ENCODE measurements at places on chromosomes 4 and X. TPM values are rescaled to one million over a fixed set of nuclear protein-coding genes. Genes with fewer than 3 reads are reported as not detected.

GRCh38 chr4:63906660-63907183, 502.5 kb downstream of the TECRL start:
- H3K27ac ChIP-seq: no peak overlapping the region
- no peaks in the 10 kb centered on the region for H3K4me1 ChIP-seq
- no peaks in the 10 kb centered on the region for H3K36me3 ChIP-seq
- no peak for DNase-seq

- no peak overlapping the region for H3K4me3 ChIP-seq
- H3K27ac ChIP-seq: no peak overlapping the region
- no peaks in the 10 kb centered on the region for H3K36me3 ChIP-seq
- no peak for DNase-seq
These were observed 333.8 kb downstream of the C4orf33 start for GRCh38 chr4:129429581-129430320.

RRH gene
- polyA plus RNA-seq: 0.28 TPM

GRCh38 chr4:157701695-157701994, 471.2 kb downstream of the GASK1B start:
- no peaks in the 10 kb centered on the region for H3K27me3 ChIP-seq
- no peak for DNase-seq
- H3K4me1 ChIP-seq: no peaks in the 10 kb centered on the region
- H3K27ac ChIP-seq: no peak overlapping the region
- H3K36me3 ChIP-seq: no peaks in the 10 kb centered on the region

FGA gene
- polyA plus RNA-seq: 23.0 TPM

DNA sequence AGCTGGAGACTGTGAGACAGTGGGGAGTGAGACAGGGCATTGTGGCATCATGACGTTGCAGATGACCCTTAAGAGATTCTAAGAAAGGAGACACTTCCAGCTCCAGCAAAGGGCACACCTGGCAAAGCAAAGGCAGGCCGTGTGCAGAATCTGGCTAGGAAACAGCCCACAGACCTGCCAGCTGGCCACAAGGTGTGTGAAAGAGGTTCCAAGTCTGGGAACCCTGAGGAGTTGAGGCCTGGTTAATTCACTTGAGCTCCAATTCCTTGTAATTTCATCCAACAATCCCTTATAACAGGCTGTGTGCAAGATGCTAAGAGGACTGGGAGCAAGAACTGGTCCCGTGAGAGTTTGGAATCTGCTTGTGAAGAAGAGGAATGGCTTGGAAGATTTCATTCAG, 72.8 kb upstream of the FAM9A start:
- no peaks in the 10 kb centered on the region for H3K36me3 ChIP-seq
- H3K27me3 ChIP-seq: no peaks in the 10 kb centered on the region
- no peak overlapping the region for H3K4me3 ChIP-seq
- no peaks in the 10 kb centered on the region for H3K4me1 ChIP-seq
- H3K27ac ChIP-seq: no peak overlapping the region

- no peak overlapping the region for H3K4me3 ChIP-seq
- no peak for DNase-seq
- H3K36me3 ChIP-seq: no peaks in the 10 kb centered on the region
- H3K27me3 ChIP-seq: peaks cover 17% of the 10 kb centered on the region
- H3K4me1 ChIP-seq: no peaks in the 10 kb centered on the region
- no peak overlapping the region for H3K27ac ChIP-seq
These were observed 41.1 kb downstream of the ADRA2C start for GRCh38 chr4:3807311-3807710.

DNA sequence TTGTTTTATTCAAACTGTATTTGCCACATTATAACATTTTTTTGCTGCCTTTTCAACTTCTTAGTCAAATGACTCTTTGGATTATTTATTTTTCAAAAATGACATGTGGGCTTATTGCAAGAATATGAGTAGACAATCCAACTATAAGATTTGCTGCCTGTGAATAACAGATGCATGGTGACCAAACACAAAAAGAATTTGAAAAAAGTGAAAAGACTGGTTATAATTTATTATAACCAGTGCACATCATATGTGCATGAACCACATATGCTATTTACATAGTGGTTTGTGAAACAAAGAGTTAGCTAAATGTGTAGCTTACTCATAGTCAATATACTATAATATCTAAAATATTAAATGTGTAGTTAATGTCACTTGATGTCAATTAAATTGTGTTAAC, 2086.8 kb downstream of the ARAP2 start:
- H3K36me3 ChIP-seq: no peaks in the 10 kb centered on the region
- H3K4me1 ChIP-seq: no peaks in the 10 kb centered on the region
- H3K4me3 ChIP-seq: no peak overlapping the region
- H3K27ac ChIP-seq: no peak overlapping the region

RPA4 gene
- 0.10 TPM for polyA plus RNA-seq

DNA sequence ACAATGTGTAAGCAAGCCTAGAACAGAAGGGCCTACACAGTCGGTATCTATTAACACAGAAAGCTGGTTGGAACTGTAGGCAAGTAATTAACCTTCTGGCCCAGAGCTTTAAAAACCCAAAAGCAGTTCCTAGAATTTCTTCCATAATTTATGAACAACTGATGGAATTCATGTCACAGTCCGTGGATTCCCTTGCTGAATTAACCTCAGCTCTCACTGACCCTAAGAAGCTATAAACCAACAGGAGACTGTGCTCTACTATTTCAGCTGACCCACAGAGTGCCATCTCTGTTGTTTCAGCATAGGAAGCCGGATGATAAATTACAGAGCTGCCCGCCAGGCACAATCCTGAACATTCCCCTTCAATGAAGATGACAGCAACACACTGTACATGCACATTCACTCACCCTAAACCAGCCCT, 157.3 kb downstream of the PRDM5 start:
- H3K36me3 ChIP-seq: no peaks in the 10 kb centered on the region
- H3K27ac ChIP-seq: no peak overlapping the region
- no peak for DNase-seq

BRS3 gene
- 0.03 TPM for polyA plus RNA-seq

DNA sequence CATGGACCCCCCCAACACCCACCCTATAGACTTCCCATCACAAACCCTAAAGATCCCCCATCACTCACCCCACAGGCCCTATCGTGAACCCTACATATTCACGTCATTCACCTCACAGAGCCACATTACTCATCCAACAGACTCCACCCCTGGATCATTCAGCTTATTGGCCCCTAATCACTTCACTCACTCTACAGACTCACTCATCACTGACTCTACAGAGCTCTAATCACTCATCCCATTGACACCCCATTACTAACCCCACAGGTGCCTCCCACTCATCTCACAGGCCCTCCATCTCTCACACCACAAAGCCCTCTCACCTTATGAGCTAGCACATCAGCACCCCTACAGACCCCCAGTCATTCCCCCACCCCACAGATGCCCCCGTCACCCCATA, 6.3 kb upstream of the TBC1D25 start:
- no peak for DNase-seq
- no peaks in the 10 kb centered on the region for H3K27me3 ChIP-seq
- no peaks in the 10 kb centered on the region for H3K4me1 ChIP-seq
- peaks cover 8% of the 10 kb centered on the region for H3K36me3 ChIP-seq
- no peak overlapping the region for H3K27ac ChIP-seq
- H3K4me3 ChIP-seq: no peak overlapping the region

ENAM gene
- polyA plus RNA-seq: 1.4 TPM

FRMD7 gene
- polyA plus RNA-seq: not detected

DDX53 gene
- polyA plus RNA-seq: not detected

- no peaks in the 10 kb centered on the region for H3K36me3 ChIP-seq
- H3K4me1 ChIP-seq: no peaks in the 10 kb centered on the region
- no peak overlapping the region for H3K4me3 ChIP-seq
- no peaks in the 10 kb centered on the region for H3K27me3 ChIP-seq
- H3K27ac ChIP-seq: no peak overlapping the region
These were observed 252.7 kb upstream of the KCNIP4 start for GRCh38 chr4:22201256-22201655.

C4orf51 gene
- not detected for polyA plus RNA-seq

TDO2 gene
- polyA plus RNA-seq: 7.5 TPM

TEX11 gene
- 0.09 TPM for polyA plus RNA-seq
